ENCODE measurements at places on chromosomes 6 and 20.

GRCh38 chr6:39375405-39375804 is 52.9 kb upstream of the KCNK16 start:
- no peak for DNase-seq

DNA sequence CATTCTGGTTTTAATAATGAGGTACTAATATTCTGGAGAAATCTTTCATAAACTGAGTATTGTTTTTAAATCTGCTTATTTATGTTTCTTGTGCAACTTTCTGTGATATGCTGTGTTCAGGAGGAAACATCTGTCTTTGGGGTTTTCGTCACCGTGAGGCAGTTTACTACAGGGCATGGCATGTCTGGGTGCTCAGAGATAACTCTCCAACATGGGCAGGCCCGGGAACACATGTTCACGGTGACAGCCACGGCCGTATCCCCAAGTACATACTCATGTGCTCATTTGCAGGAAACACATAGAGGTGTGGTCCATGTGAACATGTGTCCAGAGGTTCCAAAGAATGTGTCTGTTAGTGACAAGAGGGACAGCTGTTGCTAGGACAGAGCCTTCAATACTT is 62.1 kb upstream of the CNKSR3 start:
- DNase-seq, result no peak

GRCh38 chr6:111870051-111870741 is 3.1 kb downstream of the FYN start:
- no peak for DNase-seq

- DNase-seq, result no peak
Measured at GRCh38 chr20:5840411-5841002, 90.3 kb downstream of the SHLD1 start.

DNA sequence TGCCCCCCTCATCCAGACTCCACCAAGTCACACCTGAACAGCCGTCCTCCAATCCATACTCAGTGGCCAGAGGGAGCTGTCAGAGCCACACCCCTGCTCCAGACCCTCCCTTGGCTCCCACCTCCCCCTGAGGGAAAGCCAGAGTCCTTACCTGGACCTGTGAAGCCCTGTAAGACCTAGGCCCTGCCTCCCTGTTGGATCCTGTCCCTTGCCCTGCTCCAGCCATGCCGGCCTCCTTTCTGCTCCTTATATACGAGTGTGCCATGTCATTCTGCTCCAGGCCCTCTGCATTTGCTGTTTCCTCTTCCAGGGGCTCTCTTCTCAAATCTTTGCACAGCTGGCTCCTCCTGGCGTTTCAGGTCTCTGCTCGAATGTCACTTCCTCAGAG is 100.3 kb upstream of the MYL9 start:
- no peak for DNase-seq

DNA sequence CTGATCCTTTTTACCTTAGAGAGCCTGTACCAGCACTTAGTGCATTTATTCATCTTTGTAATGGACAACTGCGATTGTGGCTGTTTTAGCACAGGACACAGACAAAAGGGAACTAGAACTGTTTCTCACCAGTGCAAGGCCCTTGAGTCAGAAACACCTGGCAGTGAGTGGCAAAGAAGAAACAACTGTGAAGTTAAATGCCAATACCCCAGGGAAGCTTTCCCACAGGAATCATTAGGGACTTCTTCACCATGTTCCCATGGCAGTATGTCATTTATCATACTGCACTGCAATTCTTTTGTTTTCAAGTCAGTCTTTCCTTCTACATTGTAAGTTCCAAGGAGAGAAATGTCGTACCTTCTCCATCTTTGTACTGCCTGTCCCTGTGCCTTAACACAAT is 28.6 kb upstream of the CDYL start:
- DNase-seq, result no peak

GRCh38 chr6:52400313-52401041 is 19.7 kb upstream of the EFHC1 start:
- DNase-seq, result no peak

DNA sequence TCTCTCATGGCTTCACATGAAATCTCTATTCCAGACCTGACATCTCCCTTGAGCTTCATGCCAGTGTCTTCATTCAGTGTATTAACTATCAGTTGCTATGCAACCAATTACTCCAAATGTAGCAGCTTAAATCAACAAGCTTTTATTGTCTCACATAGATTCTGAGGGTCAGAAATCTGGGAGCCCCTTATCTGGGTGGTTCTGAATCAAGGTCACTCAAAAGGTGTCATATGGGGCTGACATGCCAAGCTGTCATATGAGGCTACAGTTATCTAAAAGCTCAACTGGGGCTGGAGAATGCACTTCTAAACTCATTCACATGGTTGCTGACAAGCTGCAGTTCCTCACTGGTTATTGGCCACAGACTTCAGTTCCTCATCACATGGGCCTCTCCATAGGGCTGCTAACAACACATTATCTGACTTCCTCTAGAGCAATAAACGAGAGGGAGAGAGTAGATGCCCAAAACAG is 7.3 kb upstream of the CGA start:
- peak; percentile 10 for DNase-seq

- no peak for DNase-seq
Measured at GRCh38 chr6:8402546-8402945, 32.8 kb downstream of the SLC35B3 start.

DNA sequence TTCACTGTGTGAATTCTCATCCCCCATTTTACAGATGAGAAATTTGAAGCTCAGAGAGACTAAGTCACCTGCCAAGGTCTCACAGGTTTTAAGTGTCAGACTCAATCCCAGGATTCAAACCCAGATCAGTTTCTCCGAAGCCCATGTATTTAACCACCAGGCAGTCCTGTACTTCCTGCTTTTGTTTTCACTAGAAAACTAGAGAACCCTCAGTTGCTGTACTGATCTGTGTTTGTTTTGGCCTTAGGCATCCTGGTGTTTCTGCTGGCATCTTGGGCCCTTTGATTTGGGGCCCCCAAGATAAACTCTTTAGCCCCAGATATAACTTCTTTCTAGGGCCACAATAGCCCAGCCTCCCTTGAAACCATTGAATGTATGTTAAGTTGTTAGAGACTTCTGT is 36.5 kb downstream of the PPP1R16B start:
- DNase-seq, result no peak

DNA sequence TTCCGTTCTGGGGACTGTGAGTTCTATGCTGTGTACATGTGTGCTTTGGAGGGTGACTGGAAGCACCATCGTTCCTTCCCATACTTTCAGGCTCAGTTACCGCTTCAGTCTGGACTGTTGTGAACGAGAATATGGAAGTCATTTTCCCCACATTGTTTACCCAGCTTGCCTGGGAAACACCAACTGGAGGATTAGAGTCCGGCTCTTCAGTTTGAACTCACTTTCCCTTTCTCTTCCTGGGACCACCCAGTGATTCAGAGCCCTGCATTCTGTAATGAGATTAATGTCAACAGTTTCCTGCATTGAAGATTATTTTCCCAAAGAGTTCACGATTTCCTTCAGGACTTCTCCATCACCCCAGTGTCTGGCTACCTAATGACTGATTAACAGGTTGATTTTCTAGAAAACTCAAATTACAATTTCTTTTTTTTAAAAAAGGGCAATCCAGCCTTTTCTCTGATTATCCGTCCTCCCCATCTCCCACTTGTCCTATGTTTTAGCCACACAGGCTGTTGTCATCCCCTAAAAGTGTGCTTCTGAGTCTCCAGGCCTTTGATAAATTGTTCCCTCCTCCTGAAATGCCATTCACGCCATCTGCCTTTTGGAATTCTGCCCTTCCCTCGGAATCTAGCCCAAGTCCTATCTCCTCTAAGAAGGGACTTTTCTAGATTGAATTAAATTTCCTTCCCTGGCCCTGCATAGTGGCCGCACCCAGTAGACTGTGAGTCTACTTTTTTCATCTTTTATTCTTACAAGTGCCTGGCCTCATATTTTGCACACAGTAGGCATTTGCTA is 3.3 kb upstream of the TAGAP start:
- no peak for DNase-seq

DNA sequence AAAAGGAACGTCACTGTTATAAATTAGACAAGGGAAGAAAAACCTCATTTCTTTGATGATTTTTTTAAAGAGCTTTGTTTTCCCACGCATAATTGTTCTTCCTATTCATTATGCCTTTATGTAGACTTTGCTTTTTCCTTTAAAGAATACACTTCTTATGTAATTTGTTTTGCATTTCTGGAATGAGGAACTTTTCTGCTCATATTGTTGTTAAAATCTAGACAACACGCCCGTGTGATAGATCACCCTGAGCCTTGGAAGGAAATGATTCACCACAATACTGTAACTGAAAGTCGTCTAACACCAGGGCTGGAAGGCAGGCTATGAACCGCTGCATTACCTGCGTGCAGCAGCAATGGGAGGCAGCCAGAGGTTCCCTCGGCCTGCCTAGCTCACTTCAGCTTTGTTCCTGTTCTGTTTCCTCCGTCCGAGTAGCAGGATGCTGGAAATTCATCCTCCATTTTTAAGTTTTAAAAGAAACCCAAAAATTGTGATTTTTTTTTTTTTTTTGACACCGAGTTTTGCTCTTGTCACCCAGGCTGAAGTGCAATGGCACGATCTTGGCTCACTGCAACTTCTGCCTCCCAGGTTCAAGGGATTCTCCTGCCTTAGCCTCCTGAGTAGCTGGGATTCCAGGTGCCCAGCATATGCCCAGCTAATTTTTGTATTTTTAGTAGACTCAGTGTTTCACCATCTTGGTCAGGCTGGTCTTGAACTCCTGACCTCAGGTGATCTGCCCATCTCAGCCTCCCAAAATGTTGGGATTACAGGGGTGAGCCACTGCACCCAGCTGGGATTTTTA is 49.6 kb upstream of the ZNF217 start:
- DNase-seq, result no peak

- no peak for DNase-seq
Measured at GRCh38 chr20:63216849-63217471, 1.0 kb upstream of the YTHDF1 start.

Data from DMS153 (cell line).